ENCODE measurements at places on chromosomes 1 and 21. TPM values are rescaled to one million over a fixed set of nuclear protein-coding genes. Genes with fewer than 3 reads are reported as not detected.

FAM72D gene
- total RNA-seq = 4.6 TPM

KPRP gene
- total RNA-seq = not detected

MAB21L3 gene
- total RNA-seq = not detected

RNU1-4 gene
- not detected for total RNA-seq

SERPINC1 gene
- not detected for total RNA-seq

TSPAN2 gene
- 0.44 TPM for total RNA-seq

FAM131C gene
- 0.10 TPM for total RNA-seq

DMBX1 gene
- total RNA-seq = not detected

RAB25 gene
- not detected for total RNA-seq

AKIRIN1 gene
- total RNA-seq = 31.4 TPM

SAMD13 gene
- total RNA-seq = 2.9 TPM

DUSP12 gene
- 26.8 TPM for total RNA-seq

SNRPE gene
- total RNA-seq = 111 TPM

SYNC gene
- total RNA-seq = 10.6 TPM

ATP6V1G3 gene
- total RNA-seq = not detected

CELF3 gene
- total RNA-seq = not detected

SLC45A1 gene
- total RNA-seq = 0.80 TPM

LYST gene
- total RNA-seq = 3.6 TPM

DCDC2B gene
- not detected for total RNA-seq

FCRL2 gene
- not detected for total RNA-seq

HOOK1 gene
- total RNA-seq = not detected

ZYG11B gene
- total RNA-seq = 25.8 TPM
